NB4 (cell line): ENCODE measurements at places on chromosomes 2 and 18.

- no peak for DNase-seq
Observed at GRCh38 chr18:36402765-36403396, 105.4 kb downstream of the FHOD3 start.

GRCh38 chr2:57536535-57537231, 509.9 kb upstream of the VRK2 start:
- no peak for DNase-seq

GRCh38 chr18:2180586-2180985, 390.7 kb downstream of the METTL4 start:
- peak; percentile 67 for DNase-seq

DNA sequence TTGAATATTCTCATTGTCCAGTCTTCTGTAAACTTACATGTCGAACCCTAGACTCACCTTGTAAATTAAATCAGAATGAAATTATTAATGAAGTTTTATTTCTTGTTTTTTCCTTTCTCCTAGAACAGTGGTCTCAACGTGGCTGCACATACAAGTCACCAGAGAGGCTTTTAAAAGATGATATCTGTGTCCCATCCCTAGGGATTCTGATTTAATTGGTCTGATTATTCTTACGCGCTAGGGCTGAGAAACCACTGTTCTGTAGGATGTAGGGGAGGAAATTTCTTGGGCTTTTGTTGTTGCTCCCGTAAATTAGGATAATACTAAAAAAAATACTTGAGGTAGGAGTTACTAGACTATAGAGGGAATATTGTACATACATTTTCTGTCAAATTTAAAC, 32.1 kb downstream of the PPM1B start:
- DNase-seq, result no peak

GRCh38 chr2:224498991-224499390, 86.2 kb downstream of the CUL3 start:
- DNase-seq, result no peak

DNA sequence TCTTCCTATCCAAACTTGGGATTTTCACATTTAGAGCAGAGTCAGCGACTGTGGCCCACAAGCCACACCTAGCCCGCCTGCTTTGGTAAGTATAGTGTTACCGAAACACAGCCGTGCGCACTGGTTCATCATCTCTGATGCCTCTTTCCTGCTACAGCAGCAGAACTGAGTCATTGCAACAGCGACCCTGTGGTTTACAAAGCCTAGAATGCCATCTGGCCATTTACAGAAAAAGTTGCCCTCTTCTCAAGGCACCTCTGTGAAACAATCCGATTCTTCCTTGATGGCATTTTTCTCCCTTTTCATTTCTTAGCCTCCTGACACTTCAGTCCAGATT, 10.7 kb upstream of the IAH1 start:
- DNase-seq, result peak; percentile 54

- no peak for DNase-seq
Observed at GRCh38 chr2:104875262-104875661, 21.3 kb downstream of the POU3F3 start.

DNA sequence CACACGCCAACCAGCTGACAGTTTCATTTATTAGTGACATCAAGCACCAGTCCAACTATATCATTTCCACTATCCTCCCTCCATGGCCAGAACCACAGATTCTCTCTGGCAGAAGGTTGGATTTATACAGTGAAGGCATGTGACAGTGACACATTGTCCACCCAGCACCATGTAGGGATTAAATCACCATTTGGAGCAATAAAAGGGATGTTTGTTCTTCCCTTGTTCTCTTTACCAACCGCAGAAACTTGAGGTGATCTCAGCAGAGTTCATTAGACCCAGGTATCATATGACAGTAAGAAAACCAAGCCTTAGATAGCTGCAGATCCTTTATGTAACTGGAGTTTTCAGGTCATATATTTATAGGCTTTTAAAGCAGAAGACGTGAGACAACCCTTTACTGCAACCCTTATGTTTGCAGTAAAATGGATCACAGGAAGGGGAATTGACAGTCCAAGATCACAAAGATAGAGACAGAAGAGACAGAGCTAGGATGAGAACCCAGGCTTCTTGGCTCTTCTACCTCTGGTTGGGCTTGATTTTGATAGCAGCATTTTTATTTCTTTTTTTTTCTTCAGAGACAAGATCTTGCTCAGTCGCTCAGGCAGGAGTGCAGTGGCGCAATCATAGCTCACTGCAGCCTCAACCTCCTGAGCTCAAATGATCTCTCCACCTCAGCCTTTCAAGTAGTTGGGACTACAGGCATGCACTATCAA, 80.1 kb downstream of the XDH start:
- no peak for DNase-seq

DNA sequence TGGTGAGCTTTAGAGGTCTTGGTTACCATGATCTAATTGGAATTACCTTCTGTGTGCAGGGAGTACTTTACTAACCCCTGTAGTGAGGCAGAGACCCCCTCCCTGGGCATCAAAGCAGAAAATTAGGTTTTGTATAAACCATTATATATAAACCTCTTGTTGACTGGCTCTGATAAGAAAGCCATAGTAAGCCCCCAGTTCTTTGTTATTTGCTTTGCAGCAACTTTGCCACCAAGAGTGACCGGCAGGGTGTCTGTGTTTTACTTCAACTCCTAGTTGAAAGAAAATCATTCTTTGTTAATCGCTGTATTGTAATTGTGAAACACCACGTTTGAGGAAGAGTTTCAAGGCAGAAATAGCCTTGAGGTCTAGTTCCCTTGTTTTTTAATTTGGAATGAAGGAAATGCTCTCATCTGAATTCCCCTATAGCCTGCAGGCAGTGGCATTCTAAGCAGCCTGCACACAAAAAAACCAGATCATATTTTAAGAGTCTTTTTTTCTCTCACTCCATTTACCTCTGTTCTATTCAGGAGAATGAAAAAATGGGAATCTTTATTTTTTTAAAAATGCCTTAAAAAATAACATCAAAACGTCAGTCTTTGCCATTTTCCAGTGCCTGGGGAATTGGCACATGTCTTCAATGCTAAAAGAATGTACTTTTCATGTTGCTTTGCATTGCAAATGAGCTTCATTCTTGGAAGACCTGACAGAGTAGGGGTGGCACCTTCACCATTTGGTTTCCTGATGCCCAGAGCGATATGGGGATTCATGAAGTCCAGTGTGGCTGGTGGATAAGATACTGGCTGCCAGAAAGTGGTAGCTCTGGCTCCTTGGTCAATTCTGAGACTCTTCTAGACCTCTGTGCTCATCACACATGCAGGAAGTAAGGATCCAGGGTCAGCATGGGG, 338.1 kb downstream of the SLC4A3 start:
- no peak for DNase-seq

DNA sequence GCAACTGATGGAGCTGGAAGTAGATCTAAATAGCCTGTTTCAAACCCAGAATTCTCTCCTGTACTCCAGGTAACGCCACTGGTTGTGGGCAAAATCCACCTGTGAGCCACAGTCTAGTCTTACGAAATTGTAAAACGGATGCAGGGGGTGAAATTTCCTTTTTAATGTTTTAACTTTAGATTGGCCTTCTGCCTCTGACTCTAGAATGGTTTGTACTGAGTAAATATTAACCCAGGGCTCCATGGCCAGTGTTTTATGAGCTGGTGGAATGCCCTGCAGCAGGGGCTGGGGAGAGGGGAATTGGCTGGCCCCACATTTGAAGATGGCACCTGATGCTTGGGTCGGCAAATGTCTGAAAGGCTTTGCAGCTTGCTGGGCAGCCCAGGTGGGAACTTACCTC, 156.6 kb downstream of the MYCN start:
- no peak for DNase-seq

DNA sequence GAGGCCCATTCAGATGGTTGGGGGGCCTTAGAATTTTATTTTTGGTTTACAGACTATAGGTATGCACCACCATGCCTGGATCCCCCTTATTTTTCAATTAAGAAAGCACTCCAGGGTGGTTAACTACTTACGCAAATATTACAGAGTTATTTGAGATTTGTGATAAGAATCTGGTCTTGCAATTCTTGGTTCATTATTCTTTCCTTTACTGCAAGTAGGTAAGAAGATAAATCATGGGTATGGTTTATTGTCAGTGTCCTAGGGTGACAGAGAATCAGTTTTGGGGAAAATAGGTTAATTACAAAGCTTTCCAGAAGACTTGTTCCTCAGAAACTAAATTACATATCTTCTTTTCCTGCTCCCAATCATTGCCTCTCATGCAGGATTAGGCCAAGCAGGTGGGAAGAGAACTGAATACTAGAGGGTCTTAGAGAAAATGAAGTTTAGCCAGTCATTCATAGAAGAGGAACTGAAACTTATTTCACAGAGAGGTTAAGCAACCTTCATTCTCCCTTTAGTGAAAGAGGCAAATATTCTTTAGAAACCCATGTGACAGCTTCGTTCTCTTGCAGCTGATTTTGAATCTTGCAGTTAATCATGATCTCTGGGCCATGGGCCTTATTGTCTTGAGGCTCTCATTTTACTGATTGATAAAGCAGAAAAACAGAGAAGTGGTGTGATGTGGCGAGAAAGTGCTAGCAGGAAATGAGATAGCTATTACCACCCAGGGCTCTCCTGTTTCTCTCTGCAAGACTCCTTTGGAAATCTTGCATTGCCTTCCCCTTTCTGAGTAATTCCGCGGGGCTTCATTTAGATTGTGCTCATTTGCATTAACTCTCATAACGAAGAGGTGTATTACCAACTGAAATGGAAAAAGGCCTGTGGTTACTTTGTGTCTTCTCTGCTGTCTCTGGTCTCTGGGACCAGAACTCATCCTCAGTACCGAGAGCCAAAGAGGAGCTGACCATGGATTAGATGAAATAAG, 44.8 kb upstream of the ARHGAP25 start:
- DNase-seq, result peak; percentile 90

DNA sequence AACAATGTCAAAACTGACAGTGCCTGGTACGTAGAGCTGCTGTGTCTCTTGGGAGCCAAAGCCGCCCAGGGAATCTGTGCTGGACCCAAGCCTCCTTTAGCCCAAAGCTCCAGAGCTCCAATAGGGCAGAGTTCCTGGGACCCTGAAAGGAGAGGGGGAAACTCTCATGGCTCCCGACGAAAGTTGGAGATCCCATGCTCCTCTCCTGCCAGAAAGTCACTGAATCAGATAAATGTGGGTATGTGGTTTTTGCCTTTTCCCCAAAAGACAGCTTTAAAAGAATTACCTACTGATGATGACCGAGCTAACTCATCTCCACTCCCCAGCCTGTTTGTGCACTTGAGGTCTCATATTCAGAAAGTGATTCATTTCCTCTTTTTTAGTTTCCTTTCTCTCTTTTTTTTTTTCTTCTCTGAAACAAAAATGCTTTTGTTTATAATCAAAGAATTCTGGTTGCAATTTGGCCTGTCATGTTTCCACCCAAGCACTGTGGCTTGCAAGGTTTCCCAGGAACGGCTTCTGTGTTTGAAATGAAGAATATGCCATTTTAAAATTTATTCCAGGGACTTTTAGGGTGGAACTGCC, 14.1 kb upstream of the PMAIP1 start:
- DNase-seq, result peak; percentile 80

GRCh38 chr2:241616168-241617125, 20.5 kb downstream of the THAP4 start:
- DNase-seq, result no peak

DNA sequence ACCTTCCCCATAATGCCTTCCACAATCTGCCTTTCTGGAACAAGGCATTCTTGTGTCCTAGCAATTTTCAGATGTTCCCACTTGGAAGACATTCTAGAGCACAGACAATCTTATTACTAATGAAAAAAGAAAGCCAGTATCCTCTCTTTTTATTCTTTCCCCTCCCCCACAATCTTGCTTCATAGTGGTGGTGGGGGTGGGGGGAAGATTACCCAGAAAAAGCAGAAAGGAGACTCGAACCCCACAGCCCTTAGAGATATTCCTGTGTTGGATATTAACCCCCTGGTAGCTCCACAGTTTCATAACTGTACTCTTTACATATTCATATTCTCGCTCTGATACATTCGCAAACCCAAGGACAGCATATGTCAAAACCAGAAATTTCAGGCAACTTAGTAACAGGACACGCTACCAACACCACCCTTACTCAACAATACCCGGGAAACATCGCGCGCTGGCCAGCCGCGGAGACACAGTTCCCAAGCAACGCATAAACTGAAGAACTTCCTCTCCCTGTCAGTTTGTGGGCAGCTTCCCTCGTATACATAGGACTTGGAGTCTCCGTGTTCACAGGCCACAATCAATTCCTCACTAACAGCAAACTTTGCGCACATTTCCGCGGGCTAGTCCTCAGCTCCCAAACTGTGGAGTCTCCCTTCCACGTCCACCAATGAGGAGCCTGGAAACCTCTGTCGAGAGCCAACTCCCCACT, 793 bp downstream of the NR4A2 start:
- peak; percentile 88 for DNase-seq

DNA sequence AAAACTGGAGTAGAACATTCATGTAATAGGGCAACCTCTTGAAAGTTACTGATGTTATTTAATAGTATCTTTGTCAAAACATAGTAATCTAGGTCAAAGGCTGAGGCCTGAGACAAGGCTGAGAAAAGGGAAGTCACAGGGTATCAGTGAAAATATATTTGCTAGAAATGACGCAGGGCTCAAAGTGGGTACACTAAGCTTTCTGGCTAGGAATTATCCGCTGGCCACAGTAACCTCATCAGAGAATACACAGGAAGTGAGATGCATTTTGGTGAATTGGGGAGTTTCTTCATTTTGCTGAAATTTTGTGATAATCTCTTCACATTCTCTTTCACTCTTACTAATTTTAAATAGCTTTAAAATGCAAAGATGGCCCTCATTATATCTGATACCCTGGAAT, 206.8 kb downstream of the OTX1 start:
- peak; percentile 1 for DNase-seq

GRCh38 chr18:51154431-51155063, 42.9 kb downstream of the MEX3C start:
- DNase-seq, result peak; percentile 72

GRCh38 chr2:43085929-43086328, 140.5 kb downstream of the ZFP36L2 start:
- no peak for DNase-seq

GRCh38 chr2:207983641-207984042, 41.7 kb downstream of the PLEKHM3 start:
- peak; percentile 28 for DNase-seq

GRCh38 chr18:32252141-32252860, 62.5 kb downstream of the MEP1B start:
- DNase-seq, result no peak

- DNase-seq, result no peak
Observed at GRCh38 chr18:10060469-10060782, 146.6 kb downstream of the VAPA start.

GRCh38 chr2:65866148-65866547, 433.7 kb upstream of the SPRED2 start:
- no peak for DNase-seq

GRCh38 chr18:79803611-79804051, 5.9 kb downstream of the KCNG2 start:
- DNase-seq, result no peak

- peak; percentile 47 for DNase-seq
Observed at GRCh38 chr2:196130039-196130825, 41.1 kb downstream of the STK17B start.
